ENCODE measurements at places on chromosomes 12 and 14.

GRCh38 chr12:108568338-108569154 lies 6.2 kb downstream of the ISCU start:
- DNase-seq, result no peak

- no peak for DNase-seq
These were observed 730 bp downstream of the CLSTN3 start for GRCh38 chr12:7130701-7131501.

DNA sequence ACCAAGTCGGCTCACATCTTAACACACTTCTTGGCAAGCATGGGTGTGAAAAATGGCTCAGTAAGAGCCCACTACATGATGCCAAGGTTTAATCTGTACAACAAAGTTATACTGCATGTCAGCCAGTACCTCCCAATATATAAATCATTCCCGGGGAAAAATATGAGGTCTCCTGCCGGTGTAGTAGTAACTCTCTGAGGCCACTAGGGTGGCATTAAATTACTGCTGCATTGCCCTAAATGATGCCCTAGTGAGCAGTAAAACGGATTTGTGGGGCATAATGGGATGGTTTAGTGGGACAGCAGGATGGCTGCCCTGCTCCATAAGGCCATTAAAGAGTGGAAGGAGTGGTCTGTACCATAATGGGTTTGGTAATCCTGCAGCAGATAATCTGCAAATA lies 267.7 kb downstream of the MED13L start:
- no peak for DNase-seq

GRCh38 chr14:88326352-88327103 lies 3.5 kb upstream of the KCNK10 start:
- no peak for DNase-seq

DNA sequence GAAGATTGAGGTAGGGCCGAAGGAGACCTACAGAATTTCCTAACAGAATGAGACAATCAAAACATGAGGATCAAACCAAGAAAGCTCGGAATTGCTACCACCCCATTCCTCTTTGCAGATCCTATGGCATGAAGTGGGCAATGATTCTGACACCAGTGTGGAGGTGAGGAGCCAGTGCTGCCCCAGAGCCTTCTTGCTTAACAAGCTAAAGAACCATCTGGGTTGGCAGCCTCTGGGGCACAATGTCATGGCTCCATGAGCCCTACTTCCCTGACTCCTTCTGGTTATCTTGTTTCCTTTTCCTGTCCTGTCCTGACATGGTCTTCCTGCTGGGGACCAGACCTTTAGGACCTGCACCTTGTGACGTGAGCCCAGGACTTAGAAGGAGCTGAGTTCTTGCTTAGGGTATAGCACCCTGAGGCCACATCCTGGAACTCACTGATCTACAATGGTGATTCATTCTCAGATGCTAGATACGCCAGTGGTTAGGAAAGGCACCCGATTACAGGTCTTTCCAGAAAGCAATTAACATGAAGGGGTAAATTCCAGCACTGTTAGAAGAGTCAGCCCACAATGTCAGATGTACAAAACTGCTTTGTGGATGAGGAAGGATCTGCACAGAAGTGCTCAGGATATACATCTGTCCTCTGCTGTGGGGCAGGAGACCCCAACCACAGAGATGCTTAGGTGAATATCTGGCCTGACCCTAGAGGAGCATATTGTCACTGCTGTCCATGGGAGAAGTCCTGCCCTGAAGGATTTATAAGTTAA lies 324.2 kb downstream of the ZFP36L1 start:
- no peak for DNase-seq

GRCh38 chr14:38042322-38042721 lies 165.4 kb upstream of the SSTR1 start:
- no peak for DNase-seq

GRCh38 chr12:21527451-21528180 lies 1.5 kb downstream of the SPX start:
- no peak for DNase-seq

DNA sequence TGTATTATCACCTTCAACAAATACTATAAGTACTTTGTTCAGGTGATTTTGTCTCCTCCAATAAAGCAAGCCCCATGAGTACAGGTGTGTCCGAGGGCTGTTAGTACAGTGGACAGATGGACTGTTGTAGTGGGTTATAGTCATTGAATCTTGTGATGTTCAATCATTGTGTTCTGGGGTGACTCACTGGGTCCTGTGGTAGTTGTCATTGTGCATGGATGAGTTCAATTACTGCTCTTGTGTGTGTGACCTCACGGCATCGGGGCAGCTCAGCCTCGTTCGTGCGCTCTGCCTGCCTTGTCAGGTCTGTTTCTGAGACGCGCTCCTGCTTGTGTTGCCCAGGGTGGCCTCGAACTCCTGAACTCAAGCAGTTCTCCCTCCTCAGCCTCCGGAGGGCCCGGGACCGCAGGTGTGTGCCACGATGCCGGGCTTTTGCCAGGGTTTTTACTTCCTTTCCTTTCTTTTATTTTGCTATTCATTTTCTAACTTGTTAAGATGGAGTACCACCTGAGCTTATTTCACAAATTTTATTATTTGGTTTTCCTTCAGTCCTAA lies 72.2 kb downstream of the DDX51 start:
- DNase-seq, result no peak

GRCh38 chr12:31288381-31288780 lies 37.6 kb downstream of the SINHCAF start:
- no peak for DNase-seq

- DNase-seq, result no peak
These were observed 16.5 kb upstream of the IFT81 start for GRCh38 chr12:110107369-110108281.

- no peak for DNase-seq
These were observed 149.4 kb downstream of the SNAPC1 start for GRCh38 chr14:61911574-61911973.

GRCh38 chr14:44804391-44804790 lies 157.4 kb downstream of the KLHL28 start:
- no peak for DNase-seq

DNA sequence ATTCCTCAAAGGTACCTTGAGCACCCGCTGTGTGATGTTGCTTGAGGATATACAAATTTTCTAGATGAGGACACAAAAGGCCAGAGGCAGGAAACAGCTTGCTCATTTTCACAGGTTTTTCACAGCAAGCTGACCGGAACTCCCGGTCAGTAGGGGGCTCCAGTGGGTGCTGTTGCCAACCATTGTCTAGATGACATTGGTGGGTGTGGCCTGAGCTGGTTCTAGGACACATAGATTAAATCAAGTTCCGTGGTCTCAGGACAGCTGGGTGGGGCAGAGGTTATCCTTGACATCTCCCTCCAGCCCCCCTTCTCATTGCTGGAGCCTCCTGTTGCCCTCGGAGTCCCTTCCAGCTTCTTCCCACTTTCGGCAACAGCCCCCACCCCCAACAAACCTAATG lies 153.6 kb upstream of the FKBP4 start:
- DNase-seq, result peak; percentile 37

- no peak for DNase-seq
These were observed 63.5 kb downstream of the PELI2 start for GRCh38 chr14:56181681-56182085.

- DNase-seq, result no peak
These were observed 72.4 kb downstream of the IQSEC3 start for GRCh38 chr12:138898-139534.

- peak; percentile 35 for DNase-seq
These were observed 754 bp downstream of the ZNF605 start for GRCh38 chr12:132955094-132956010.

DNA sequence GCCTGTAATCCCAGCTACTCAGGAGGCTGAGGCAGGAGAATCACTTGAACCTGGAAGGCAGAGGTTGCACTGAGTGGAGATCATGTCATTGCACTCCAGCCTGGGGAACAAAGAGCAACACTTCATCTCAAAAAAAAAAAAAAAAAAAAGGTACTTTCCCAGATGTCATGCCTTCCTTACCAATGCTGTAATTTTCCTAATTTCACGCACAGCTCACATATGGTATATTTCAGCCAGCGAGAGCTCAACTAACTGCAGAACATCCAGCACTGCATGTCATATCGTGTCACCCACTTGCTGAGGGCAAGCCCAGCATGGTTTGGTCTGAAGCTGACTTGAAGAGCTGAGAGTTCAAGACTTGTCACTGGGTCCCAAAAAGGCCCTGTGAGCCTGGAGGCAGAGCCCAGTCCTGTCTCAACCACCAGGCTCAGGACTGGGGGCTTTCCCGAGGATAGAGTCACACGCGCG lies 29.0 kb downstream of the NFKBIA start:
- no peak for DNase-seq

DNA sequence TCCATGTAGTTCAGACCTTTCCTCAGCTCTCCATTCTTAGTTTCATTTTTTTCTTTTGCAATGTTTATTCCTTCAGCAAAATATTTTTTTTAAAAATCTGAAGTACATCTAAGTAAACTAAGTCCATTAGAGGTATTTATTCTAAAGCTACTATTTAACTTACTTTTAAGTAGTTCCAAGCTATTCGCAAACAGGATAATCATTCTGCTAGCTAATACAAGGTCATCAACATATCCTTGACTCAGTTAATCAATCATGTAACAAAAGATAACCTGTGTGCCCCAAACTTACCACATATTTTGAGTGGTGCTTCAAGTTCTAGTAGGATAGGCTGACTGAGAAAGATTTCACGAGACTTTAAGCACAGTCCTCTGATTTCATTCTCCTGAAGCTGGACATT lies 11.2 kb downstream of the PPP1CC start:
- no peak for DNase-seq

DNA sequence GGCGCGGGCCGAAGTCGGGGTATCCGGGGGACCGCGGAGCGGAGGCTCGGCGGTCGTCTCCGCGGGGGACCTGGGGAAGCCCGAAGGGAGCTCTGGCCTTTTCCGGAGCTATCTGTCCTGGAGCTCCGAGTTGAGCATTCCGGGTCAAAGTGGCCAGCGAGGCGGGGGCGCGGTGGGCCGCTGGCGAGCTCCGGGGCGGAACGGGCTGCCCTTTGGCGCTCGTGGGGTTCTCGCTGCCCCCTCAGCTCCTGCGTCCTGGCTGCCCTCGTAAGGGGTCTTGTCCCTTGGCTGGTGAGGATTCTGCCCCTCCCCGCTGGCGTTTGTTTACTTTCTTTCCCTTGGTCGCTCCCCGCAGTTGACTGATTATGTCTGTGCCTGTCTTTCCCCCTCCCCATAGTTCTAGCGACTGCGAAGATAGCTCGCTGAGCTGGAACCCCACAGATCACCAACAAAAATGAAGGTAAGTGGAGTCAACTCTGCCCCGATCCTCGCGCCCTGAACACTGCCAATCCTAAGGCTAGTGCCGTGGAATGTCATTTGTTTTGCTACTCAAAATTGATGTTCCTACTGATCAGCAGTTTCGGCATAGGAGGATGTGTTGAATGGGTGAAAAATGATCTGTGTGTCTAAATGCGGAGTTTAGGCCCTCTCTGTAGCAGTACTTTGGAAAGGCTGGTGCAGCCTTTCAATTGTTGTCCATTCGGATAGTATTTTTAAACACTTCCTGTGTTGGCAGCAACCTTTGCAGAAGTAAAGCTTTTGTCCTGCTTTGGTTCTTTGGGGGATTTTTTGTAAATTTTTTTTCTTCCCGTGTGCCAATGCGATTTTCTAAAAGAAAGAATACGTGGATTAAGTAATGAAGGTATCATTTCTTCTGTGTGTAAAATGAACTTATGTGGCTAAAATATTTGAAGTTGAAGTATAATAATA lies 1.3 kb downstream of the ARID4A start:
- no peak for DNase-seq

DNA sequence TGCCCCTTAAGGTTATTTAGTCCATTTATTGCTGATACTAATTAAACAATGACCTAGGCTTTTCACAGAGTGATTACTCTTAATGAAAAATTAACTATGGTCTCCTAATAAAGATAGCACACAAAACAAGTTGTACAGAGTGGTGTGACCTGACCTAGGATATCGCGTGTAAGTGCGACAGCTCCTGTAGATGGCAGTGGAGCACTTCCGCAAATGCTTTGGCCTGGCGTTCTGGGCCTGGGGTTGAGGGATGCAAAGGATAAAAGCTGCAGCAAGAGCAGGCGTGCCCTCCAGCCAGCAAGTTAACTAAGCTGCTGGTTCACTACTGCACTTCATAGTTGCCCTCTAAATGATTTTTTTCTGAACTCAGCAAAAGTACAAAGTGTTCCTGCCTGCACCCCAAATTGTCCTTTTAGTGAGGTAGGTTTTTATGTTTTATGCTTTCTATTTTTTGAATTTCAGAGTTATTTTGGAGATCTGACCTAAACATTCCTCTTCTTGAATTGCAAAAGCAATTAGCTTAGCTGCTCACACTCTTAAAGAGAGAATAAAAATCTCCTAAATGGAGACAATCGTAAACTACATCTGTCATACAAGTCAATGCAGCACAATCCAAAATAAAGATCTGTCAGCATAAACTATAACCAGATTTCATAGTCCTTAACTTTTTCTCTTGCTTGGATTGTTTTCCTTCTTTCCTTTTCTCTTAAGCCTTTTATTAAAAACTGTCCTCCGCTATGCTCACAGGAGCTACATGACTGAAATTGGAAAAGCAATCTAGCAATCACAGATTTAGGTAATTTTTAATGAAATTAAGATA lies 379.6 kb downstream of the LRIG3 start:
- no peak for DNase-seq

DNA sequence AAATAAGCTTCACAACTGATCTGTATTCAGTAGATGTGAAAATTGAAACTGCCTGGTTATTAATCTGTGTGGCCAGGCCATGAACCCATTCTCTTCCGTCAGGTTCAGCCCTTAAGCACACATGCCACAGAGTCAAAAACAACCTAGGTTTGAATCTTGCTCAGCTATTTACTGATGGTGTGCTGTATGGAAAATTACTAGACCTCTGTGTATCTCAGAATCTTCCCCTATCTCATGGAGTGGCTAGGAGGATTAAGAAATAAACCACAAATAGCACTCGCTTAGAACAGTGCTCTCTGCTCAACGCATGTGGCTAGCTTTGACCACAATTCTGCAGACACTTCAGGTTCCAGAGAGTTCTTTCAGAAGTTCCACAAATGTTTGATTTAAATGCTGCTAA lies 240.7 kb upstream of the PLEKHG7 start:
- DNase-seq, result no peak

GRCh38 chr12:114944736-114945135 lies 260.8 kb upstream of the TBX3 start:
- no peak for DNase-seq

DNA sequence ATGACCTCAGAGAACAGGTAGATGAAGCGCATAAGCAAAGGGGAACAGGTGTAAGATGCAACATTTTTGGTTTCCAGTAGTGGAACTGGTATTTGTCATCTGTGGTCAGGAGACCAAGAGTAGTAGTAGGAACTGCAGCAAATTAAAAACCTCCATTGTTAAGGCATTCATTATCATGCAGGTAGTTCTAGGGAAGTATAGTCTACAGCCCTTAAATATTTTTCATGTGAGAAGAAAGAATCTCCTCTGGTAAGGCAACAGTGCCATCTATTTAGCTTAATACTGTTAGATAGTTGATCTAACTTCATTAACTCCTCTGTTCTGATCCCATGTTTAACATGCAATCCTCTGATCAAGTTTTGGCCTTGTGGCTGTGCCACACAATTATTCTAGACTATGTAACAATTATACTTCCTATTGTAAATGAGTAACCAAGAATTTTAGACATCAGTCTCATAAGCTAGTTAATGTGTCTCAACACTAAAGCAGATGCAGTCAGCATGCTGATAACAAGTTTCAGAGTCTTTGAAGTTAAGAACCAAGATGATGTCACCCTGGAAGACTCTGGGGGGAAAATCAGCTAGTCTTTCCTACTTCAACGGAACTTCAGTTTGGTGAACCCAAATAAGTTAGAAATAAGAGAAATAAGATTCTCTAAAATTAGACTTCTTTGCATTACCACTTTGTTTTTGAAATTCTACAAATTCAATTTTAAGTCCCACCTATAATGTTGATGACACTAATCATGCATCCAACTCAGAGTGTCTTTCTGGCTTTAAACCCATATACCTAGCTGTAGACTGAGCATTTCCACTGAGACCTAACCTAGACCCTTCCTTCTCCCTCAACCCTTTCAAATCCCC lies 70.9 kb downstream of the STXBP6 start:
- no peak for DNase-seq

Data from 8988T (cell line).